AG04449 (cell line): ENCODE measurements at places on chromosomes 2 and 18.

DNA sequence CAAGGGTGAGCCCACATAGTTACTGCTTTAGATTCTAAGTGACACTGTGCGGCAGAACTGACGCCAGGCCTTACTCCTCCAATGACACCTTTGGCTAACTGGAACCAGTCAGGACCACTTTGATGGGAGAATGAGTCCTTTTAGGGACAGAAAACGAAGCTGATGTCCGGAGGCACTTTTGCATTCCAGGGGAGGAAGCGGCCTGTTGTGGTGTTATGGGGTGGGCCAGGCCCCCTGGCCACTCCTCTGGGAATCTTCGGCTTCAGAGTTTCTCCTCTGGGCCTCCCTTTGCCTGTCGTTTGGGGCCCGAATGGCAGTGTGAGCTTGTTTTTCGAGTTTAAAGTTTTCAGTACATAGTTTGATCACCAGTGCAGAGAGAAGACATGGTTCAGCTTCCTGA, 65.9 kb downstream of the MBP start:
- no peak for DNase-seq

DNA sequence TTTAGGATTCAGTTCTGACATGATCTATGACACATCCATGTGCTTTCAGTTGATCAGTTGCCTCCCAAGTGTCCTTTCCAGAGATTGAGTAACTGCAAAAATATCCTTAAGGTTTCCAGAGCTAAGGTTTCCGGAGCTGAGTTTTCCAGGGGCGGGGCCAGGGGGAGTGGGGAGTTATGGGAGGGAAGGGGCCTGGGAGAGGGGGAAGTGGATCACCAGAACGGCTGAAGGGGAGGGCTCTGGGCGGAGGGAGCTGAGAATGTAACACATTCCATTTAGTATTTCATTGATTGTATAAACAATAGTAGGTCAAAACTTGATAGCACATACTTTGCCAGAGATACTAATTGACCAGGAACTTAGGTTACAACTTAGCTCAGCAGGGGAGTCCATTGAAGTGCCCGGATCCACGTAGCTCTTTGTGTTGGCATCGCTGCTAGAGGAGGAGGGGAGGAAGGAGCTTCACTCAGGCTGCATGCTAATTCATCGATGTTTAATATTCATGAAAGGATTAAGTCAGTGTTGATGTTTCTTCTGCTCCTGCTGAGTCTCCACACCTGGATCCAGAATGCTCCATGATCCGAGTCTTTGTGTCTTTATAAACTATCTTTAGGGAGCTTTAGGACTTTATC, 289.8 kb downstream of the ALPK2 start:
- no peak for DNase-seq

- DNase-seq = no peak
Measured at GRCh38 chr18:10453261-10453805, 1.1 kb upstream of the APCDD1 start.

- no peak for DNase-seq
Measured at GRCh38 chr2:80326214-80326613, 21.7 kb upstream of the LRRTM1 start.

GRCh38 chr18:23538870-23539269, 35.6 kb downstream of the RMC1 start:
- DNase-seq = peak; percentile 40

DNA sequence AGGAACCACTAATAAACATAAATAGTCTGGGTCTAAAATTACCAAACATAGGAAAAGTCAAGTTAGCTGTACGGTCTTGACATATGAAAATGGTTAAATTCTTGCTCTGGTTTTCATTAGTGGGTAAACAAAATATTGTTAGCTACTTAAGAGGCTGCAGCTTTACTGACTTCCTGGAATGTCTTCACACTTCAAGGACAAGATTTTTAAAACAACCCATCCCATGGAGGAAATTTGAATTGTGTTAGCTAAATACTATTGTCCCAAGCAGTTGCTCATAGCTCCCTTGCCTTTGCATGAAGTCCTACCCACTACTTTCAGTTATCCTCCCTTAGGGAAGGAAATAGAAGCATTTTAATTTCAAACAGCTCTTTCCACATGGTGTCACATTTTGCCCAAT, 128.5 kb downstream of the EPHA4 start:
- DNase-seq = no peak

DNA sequence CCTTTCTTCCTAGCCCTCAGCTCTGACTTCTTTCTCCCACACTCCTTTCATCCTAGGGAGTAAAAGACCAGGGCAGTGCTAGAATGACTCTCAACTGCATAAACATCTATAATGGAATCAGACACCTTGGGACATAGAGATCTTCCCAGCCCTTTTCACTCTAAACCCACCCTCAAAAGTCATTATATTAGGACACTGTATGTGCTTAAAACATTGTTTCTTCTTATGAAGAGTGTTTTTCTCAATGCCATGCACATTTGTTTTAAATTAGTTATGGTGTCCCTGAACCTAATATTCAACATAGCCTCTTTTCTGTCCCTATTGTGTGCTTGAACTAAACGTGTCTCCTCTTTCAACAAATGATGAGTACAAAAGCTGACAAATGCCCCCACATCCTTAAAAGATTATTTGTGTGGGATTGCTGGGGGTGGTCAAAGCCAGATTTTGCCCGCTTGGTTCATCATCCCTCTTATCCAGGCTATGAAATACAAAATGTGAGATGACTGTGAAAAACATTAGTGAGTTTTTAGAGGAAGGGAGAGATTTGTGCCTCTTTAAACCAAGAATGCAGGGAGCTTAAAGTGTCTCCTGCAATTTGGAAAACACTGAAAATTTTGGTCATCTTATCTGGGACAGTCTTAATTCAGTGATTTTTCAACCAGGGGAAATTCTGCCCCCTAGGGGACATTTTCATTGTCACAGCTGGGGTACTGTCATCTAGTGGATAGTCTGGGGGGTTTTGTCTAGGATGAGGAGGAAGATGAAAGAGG, 29.0 kb downstream of the SERPINB5 start:
- no peak for DNase-seq

- no peak for DNase-seq
Measured at GRCh38 chr18:58174285-58174684, 130.3 kb downstream of the NEDD4L start.

DNA sequence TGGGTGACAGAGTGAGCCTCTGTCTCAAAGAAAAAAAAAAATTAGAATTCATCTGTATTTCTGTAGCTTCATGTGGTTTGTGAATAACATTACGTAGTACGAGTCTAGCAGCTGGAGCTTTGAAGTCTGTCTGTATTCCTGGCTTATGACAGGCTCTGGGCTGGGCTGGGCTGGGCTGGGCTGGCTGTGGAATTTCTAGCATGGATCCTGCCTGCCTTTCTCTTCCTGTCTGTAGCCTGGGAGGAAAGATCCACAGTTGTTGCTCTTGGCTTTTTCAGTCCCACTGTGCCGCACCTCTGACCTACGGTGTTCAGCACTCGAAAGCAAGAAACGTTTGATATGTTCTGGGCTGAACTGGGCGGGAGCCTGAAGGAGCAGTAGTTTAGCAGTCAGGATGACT, 55.4 kb downstream of the BOLA3 start:
- DNase-seq = no peak

- no peak for DNase-seq
Measured at GRCh38 chr2:213227458-213227857, 56.8 kb upstream of the SPAG16 start.

GRCh38 chr18:3689986-3690763, 240.2 kb downstream of the TGIF1 start:
- DNase-seq = no peak

DNA sequence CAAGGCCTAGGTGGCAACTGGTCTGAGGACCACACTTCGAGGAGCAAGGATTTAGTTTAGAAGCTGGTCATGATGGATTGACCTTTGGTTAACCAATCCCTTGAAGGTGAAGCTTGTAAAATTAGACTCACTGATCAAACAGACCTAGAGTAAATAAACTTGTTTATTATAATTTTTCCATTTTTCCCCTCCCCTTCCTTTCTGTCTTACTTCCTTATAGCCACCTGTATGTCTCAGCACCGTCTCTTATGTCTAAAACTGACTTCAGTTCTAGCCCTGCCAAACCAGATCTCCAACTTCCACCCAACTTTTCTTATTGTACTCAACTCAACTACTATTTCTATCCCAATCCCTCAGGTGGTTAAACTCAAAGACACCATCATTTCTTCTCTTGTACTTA, 92.8 kb upstream of the THOC1 start:
- DNase-seq = no peak

DNA sequence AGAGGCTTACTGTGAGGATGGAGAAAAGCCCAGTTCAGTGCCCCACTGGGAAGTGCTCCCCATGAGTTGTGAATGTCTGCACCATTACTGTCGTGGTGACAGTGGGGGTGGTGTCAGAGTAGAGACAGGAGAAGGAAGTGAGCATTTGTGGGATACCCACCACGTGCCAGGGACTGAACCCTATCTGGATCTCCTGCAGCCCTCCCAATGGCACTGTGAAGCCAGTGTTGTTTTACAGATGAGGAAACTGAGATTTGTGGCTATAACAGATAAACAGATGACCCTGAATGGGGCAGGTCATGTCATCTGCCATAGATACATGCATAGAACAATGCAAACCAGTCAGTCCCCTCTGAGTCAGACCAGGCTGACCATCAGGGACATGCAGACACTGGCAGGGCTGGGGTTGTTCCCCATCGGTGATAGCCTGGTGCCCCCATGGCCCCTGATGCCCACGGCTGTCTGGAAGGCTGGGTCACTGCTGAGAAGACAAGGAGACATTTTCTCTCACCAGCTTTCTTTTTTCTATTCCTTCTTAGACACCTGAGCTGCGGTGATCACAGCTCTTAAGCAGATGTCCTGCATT, 60.8 kb downstream of the EMILIN2 start:
- no peak for DNase-seq
